ENCODE measurements at places on chromosomes 7 and 10. TPM values are rescaled to one million over a fixed set of nuclear protein-coding genes. Genes with fewer than 3 reads are reported as not detected.

GRCh38 chr10:68296843-68297663, 34.8 kb upstream of the HNRNPH3 start:
- no peak for DNase-seq

DNA sequence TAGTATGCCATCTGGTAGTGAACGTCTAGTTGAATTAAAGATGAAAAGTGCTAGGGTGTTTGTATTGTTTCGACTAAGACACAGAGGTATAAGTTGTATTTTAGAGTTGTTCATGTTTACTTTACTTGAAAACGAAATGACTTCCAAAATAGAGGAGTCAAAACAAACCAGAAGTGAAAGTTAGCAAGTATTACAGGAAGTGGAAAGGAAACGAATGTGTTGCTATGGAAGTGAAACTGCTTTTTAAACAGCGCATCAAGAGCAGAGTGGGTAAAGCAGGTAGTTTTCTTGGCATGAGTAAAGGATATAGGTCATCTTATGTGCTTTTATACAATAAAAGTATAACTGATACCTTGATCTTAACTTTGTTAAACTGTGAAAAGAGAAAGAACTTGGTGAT, 20.0 kb upstream of the GALNTL5 start:
- DNase-seq, result no peak

GRCh38 chr7:30411897-30412296, 66.7 kb downstream of the NOD1 start:
- no peak for DNase-seq

Gene NPC1L1
- total RNA-seq, result not detected
